Liver (tissue), 10 donors: ENCODE measurements at places on chromosomes 4 and X.
A peak's percentile ranks its signal among the peaks of the same experiment; 100 is the strongest.

GRCh38 chr4:88007304-88008121 is at the start of gene PKD2:
Gene PKD2 (plus strand): TSS chr4:88007635. CDS start chr4:88007734, 99 bp downstream.
- H3K36me3 ChIP-seq = no peaks in the 10 kb centered on the region
- no peaks in the 10 kb centered on the region for H3K27me3 ChIP-seq
- peak; percentile 83 for DNase-seq

GRCh38 chrX:14936561-14936960 is 63.3 kb downstream of the MOSPD2 start:
- H3K27ac ChIP-seq = no peak overlapping the region
- no peak for DNase-seq
- H3K4me1 ChIP-seq = no peaks in the 10 kb centered on the region
- no peak overlapping the region for H3K4me3 ChIP-seq
- H3K27me3 ChIP-seq = no peaks in the 10 kb centered on the region

DNA sequence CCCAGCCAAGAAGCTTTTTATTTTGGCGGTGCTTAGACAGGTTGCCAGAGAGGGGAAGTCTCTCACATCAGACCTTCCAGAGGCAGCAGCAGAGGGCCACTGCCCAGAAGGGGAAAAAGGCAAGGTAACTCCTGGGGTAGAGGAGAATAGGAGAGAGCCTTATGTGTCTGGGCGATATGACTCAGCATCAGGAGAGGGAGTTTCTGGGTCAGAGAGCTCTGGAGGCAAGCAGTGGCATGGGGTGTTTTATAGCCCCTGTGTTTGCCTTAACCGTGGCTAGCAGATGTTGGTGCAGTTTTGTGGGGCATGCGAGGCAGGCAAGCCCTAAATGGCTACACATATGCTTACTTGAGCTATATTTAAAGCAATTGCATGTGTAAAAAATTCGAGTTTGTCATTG is 8.3 kb upstream of the ZXDB start:
- no peak for DNase-seq
- H3K27ac ChIP-seq = no peak overlapping the region
- no peaks in the 10 kb centered on the region for H3K36me3 ChIP-seq
- no peaks in the 10 kb centered on the region for H3K27me3 ChIP-seq
- no peaks in the 10 kb centered on the region for H3K4me1 ChIP-seq

- H3K4me1 ChIP-seq = no peaks in the 10 kb centered on the region
- H3K4me3 ChIP-seq = no peak overlapping the region
- no peak overlapping the region for H3K27ac ChIP-seq
- no peaks in the 10 kb centered on the region for H3K27me3 ChIP-seq
Measured at GRCh38 chr4:103012551-103012950, 7.0 kb downstream of the SLC9B1 start.

DNA sequence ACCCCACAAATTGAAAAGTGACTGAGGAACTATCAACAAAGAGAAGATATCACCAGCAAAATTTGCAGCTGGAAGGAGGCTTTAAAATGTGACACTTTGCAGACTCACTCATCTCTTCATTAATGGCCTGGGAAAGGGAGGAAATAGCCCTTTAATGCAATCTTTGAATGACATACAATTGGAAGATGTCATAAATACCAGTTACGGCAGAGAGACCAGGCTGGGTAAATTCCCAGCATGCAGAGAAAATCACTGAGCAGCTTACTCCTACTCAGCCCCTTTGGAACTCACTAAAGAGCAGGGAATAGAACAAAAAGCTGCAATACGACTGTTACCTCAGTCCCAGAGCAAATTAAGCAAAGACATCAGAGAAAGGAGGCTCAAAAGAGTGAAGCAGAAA is 238.9 kb downstream of the HS3ST1 start:
- H3K27ac ChIP-seq = no peak overlapping the region
- no peaks in the 10 kb centered on the region for H3K27me3 ChIP-seq
- no peaks in the 10 kb centered on the region for H3K4me1 ChIP-seq

DNA sequence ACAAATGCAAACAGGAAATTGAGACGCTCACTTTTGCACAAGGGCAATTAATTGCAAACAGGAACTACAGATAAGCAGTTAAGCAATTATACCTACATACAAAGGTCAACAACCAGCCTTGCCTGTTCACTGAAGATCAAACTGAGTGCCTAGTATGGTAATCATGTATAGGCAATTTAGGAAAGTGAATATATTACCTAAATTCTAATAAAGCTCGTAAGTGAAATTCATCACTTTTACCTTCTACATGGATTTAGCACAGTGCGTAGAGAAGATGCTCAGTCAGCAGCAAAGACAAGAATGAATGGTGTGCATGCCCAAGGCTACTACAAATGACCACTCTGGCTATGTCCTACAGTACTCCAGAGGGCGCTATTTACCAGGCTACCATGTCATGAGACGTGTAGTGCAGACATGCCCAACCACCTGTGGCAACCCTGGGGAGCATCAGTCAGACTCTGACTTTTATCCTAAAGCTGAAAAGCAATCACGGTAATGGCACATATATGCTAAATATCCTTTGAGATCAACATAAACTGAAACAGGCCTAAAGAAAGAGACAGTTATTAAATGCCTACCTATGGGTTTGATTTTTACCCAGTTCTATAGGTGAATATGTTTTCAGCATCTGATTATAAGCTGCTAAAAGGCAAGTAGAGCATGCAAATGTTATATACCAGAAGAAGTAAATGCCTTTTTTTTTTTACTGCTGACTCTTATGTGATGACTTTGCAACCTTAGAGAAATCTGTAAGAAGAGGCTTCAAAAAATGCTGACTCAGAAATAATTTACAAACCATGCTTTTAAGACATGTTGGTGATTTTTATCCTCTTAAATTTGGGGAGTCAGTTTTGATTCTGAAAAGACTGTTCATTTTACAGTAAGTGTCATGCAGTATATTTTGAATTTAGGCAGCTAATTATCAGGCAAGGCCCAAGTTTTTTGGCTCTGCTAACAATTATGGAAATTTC is 178.0 kb downstream of the PPP3CA start:
- H3K27me3 ChIP-seq = no peaks in the 10 kb centered on the region
- no peaks in the 10 kb centered on the region for H3K36me3 ChIP-seq
- no peak overlapping the region for H3K27ac ChIP-seq
- H3K4me1 ChIP-seq = no peaks in the 10 kb centered on the region
- peak; percentile 53 for DNase-seq
- no peak overlapping the region for H3K4me3 ChIP-seq

DNA sequence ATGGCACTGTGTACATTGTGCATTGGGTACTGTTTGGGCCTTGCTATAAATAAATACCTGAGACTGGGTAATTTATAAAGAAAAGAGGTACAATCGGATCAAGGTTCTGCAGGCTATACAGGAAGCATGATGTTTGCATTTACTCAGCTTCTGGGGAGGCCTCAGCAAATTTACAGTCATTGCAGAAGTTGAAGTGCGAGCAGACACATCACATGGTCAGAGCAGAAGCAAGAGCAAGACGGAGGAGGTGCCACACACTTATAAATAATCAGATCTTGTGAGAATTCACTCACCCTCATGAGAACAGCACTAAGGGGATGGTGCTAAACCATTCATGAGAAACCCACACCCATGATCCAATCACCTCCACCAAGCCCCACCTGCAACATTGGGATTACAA is 505.0 kb downstream of the ARAP2 start:
- H3K4me3 ChIP-seq = no peak overlapping the region
- no peak for DNase-seq
- no peak overlapping the region for H3K27ac ChIP-seq
- H3K27me3 ChIP-seq = no peaks in the 10 kb centered on the region
- H3K4me1 ChIP-seq = no peaks in the 10 kb centered on the region
- H3K36me3 ChIP-seq = no peaks in the 10 kb centered on the region
